ENCODE measurements at places on chromosomes 2 and 18.

- DNase-seq, result peak; percentile 17
Measured at GRCh38 chr18:23986600-23987359, 27.8 kb upstream of the TTC39C start.

- peak; percentile 45 for DNase-seq
Measured at GRCh38 chr2:62956651-62957050, 94.0 kb upstream of the OTX1 start.

DNA sequence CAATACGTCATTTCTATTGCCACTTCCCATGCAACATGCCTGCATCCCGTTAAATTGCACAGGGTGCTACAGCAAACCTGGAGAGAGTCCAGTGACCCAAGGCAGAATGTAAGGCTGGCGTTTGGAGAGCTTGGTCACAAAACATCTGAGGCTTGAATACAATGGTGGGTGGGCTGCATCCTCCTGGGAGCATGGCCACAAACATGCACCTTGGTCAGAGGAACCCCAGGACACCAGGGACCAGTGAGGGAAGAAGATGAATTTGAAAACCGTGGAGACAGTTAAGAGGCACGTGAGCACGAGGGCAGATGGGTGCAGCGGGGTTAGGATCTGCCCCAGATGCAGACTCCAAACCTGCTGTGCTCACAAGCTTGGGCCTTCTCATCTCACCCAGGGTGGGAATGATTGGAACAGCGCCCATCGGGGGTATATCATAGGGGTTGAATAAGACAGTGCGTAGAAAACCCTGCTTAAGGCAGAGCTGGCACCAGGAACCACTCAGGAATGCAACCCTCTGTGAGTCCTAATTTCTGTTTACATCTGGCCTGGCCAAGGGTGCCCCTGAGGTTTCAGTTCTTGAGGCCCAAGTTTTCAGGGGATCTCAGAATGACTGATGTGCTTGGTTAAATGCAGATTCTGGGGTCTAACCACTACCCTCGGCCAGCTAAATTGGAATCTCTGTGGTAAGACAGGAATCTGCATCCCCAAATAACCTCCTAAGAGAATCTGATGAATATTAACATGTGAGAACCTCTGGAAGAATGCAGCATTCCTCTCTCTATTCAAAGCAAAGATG, 97.2 kb downstream of the ARL4C start:
- no peak for DNase-seq

DNA sequence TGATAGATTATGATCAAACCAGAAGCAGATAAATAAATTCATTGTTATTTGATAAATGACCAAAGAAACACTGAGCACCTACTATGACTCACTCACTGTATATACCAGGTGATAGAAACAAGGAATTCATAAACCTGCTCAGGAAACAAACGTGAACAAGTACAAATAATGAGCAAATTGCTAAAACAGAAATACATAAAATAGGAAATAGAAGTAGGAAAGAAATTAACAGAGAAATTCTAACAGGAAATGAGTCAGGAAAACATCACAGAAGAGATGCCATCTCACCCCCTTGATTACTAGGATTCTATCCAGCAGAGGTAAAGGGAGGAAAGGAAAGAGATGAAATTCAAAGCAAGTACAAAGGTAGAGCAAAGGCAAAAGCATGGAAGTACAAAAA, 31.3 kb downstream of the EXOC6B start:
- DNase-seq, result no peak

DNA sequence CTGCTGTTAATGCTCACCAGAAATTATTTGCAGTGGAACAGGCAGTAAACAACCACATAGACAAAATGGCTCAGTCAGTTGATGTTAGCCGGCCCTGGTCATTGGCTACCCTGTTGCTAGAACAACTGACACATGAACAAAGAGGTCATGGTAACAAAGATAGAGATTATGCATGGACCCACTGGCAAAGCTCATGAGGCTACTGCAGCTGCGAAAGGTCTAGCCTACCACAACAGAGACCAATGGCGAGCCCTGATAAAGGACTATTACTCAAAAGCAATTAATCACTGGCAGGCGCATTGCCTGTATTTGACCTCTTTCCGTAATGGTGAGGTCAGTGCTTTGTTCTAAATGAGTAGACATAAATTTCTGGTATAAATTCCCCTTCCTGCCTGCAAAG, 474.2 kb downstream of the DSC3 start:
- no peak for DNase-seq

GRCh38 chr2:219701847-219702634, 74.6 kb downstream of the SLC4A3 start:
- DNase-seq, result peak; percentile 34

DNA sequence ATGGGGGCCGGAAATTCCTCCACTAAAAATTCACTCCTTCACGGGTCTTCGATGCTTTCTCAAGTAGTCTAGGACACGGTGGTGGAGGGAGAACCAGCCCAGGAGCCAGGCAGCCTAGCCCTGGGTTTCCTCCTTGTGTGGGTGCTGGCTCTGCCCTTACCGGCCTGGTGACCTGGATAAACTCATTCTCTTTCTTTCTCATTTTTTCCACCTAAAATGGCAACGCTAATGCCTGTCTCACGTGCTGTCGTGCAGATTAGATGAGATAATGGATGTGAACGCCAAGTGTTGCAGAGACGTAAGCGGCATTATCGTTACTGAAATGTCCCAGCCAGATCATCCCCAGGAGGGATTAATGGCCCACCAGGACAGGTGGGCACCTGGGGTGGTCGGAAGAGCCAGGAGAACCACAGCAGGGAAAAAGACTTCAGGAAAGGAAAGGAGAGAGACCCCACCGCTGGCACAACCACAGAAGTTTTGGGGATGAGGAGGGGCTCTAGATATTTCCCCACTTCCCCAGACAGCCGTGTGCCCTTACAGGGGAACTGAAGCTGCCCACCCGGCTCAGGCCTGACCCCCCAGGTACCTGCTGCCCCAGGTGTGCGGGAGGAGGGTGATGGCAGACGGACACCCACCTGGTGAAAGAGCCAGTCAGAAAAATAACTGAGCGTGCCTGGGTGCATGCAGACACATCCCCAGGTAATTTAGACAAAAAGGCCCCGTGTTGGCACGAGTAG, 100.8 kb upstream of the ASAP2 start:
- no peak for DNase-seq

DNA sequence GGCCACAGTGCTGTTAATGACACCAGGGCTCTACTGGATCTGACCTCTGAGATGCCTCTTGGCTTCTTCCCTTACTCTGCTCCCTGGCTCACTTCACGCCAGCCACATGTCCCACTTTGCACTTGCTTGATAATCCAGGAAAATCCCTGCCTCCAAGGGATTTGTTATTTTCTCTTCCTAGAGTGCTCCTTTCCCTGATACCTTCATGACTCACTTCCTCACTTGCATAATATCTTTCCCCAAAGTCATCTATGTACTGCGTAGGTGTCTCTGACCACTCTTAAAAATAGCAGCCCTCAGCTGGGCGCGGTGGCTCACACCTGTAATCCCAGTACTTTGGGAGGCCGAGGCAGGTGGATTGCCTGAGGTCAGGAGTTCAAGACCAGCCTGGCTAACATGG, 572.3 kb downstream of the PLCL1 start:
- peak; percentile 20 for DNase-seq

GRCh38 chr2:238475034-238475433, 48.3 kb downstream of the ASB1 start:
- no peak for DNase-seq

- DNase-seq, result peak; percentile 46
Measured at GRCh38 chr2:8761529-8762164, 75.8 kb downstream of the KIDINS220 start.

DNA sequence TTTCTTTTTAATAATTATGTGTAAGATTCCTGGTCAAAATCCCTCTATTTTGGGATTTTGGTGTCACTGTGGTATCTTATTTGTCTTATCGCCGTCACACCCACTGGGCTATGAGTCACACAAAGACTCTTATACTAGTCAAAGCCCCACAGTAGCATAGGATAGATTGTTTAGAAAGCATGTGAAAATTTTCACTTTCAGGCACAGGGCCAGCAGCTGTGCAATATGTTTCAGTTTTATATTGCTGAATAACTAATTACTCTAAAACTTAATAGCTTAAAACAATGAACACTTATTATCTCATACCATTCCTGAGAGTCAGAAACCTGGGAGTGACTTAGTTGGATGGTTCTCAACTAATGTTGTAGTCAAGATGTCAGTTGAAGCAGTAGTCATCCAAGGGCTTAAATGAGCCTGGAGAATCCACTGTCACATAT, 24.0 kb downstream of the CFAP210 start:
- DNase-seq, result no peak

GRCh38 chr2:85032621-85033020, 61.7 kb downstream of the KCMF1 start:
- DNase-seq, result no peak

GRCh38 chr18:40917056-40917455, 1038.0 kb upstream of the PIK3C3 start:
- no peak for DNase-seq

DNA sequence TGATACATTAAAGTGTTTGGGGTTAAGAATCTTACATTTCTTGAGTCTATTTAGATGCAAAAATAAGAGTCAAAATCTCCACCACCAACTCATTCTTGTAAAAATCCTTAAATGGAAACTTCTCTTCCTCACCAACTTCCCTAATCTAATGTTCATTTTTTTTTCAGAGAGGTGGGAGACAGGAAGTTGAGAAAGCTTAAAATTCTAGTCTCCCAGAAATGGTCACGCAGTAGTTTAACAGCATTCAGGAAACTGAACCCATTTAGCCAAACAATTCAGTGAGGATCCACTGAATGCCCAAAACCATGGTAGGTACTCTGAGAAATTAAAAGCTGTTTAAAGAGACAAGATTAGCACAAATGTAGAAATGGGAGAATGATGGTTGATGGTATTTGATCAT, 69.0 kb downstream of the TXNL1 start:
- DNase-seq, result no peak

- no peak for DNase-seq
Measured at GRCh38 chr2:7835693-7836680, 845.9 kb upstream of the ID2 start.

DNA sequence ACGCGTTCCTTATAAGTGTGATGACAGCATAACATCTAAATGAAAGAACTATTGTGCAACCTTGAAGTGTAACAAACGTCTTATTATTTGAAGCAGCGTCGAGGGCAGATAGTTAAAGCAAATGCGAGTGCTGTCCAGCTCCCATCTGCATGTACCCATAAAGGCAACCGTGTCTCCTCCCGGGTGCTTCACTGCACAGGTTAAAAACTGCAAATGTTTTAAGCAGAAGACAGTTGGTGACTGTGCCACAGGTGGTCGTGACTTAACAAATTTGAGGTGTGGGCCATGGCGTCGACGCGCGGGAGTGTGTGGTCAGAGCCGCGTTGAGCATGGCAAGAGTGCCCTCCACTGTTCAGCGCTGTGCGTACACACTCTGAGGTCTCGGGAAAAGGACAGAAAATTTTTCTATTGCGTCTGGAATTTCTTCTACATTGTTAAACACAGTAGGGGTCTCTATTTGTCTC, 6.4 kb downstream of the SALL3 start:
- peak; percentile 59 for DNase-seq

- no peak for DNase-seq
Measured at GRCh38 chr2:62743506-62743905, 38.0 kb downstream of the EHBP1 start.

DNA sequence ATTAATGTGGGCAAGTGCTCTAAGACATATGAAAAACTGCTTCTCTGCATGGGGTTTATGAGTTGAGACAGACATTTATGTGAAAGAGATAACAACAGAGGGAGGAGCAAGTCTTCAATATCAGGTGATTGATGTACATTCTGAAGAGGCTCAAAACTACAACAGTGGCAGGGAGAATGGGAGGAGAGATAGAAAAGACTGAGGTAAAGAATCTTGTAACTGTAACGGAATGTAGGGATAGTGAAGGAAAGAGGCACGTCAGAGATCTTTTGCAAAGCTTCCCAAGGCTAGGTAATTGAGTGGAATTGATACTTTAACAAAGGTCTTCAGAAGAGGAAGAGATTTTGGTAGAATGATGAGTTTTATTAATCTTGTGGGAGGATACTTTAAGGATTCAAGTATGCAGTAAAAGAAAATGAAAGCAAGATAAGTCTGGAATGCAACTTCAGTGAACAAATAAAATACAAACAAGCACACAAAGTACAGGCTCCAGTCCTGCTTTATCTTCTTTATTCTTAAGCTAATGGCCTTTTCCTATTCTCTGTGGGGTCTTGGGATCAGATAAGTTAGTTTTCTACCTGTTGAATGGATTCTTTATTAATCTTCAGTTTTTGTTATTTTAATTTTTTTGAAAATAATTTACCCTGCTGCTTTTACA, 15.0 kb downstream of the SMAD4 start:
- DNase-seq, result no peak

DNA sequence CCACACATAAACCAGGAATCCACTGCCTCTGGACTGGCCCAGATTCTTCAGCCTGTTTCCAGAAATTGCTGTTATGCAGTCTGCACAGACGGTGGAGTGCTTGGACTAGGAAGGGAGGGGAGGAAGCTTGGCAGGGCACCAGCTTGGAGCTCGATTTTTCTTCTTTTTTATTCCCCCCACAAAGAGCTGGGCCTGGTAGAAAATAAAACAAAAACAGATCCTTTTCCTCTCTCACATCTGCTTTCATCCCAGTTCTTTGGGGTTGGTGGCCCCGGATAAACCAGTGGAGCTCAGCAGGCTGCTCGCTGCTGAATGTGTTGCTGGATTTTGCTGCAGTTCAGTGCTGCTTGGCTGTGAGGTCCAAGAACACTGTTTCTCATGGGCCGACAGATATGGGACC, 16.0 kb downstream of the LRRTM1 start:
- DNase-seq, result peak; percentile 37

DNA sequence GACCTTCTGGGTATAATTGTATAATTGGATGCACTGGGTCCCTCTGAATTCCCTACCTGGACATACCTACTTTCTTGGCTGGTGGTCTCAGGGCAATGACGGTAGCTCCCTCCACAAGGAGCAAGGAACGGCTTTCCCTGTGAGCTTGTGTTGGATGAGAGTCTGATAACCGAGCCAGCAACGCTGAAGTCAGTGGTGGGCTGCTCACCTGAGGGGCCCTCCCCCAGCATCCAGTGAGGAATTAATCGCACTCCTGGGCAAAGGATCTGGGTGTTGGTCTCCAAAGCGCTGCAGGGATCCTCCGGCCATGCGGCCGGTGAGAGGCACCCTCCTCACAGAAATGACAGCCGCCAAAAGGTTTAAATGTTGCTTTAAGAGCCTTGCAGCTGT, 47.1 kb downstream of the LONRF2 start:
- no peak for DNase-seq

- DNase-seq, result no peak
Measured at GRCh38 chr2:181158427-181158826, 178.0 kb downstream of the UBE2E3 start.

Data from NCI-H82 (cell line).